ENCODE measurements at places on chromosomes 1 and 21.
A peak's percentile ranks its signal among the peaks of the same experiment; 100 is the strongest.

DNA sequence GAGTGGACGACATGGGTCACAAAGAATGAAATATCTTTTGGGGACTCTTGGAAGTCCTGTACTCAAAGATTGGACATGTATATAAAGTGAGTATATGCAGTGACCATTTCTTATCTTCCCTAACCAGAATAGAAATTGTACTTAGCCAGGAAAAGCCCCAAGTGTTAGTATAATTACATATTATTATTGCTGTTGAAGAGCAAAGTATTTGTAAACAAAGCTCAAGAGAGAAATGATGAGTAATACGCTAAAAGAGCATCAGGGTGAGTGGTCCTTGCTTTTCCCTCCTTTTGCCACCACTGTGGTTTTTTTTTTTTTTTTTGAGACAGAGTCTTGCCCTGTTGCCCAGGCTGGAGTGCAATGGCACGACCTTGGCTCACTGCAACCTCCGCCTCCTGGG is 6.4 kb upstream of the CGN start:
- DNase-seq = no peak

DNA sequence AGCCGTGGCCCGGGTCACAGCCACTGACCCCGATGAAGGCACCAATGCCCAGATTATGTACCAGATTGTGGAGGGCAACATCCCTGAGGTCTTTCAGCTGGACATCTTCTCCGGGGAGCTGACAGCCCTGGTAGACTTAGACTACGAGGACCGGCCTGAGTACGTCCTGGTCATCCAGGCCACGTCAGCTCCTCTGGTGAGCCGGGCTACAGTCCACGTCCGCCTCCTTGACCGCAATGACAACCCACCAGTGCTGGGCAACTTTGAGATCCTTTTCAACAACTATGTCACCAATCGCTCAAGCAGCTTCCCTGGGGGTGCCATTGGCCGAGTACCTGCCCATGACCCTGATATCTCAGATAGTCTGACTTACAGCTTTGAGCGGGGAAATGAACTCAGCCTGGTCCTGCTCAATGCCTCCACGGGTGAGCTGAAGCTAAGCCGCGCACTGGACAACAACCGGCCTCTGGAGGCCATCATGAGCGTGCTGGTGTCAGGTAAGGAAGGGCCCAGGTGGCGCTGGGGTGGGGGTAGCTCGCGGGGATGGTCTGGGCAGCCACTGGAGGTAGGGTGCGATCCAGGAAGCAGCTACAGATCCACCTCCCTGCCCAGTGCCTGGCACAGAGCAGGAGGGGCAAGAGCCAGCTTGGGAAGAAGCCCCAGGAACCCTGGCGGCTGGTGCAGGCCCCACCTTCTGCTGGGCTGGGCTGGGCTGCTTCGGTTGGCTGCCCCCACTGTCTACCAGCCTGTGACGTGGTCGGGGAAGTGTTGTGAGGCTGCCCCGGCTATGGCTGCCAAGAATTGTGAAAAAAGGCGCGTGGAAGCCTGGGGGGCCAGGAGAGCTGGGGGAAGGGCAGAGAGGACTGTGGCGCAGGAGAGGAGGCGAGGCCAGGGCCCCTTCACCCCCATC is 3.8 kb downstream of the CELSR2 start:
- DNase-seq = no peak

DNA sequence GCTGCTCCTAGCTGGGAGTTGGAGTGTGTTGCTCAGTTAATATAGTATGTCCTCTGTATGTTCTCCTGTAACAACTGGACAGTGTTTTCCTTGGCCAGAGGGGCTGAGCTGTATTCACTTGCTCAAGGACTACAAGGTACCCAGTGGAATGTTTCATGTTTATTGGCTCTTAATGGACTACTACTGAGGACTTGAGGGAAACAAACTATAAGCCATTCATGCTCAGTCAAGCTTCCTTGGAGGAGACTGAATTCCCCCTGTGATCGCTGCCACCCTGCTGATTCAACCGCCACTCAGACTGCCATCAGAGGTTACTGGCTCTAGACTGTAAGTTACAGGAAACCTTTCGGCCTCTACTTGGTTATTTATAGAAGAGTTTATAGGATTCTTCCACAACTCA is 166.6 kb downstream of the ZC3H11B start:
- no peak for DNase-seq

- no peak for DNase-seq
These were observed 147.6 kb downstream of the ADSS2 start for GRCh38 chr1:244304156-244304555.

DNA sequence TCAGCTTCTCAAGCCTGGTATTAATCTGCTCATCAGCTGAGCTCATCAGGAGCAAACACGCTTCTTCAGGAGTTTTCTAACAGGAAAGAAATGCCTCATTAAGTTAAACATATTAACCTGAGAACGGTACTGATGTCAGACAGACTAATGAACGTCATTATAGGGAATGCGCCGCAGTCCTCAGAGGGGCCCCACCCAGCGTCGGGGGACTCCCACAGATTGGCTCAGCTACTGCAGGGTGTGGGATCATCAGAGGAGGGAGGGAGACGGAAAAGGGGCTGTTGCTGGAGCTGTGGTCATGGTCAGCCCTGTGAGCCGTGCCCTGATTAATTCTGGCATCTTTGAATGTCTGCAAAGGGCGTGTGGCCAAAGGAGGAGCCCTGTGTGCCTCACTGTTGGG is 348.5 kb downstream of the PTPRU start:
- no peak for DNase-seq

GRCh38 chr21:23111070-23111600 is 2112.9 kb downstream of the NCAM2 start:
- no peak for DNase-seq

GRCh38 chr1:222817529-222817928 is 2.7 kb downstream of the DISP1 start:
- peak; percentile 94 for DNase-seq

GRCh38 chr1:157307491-157307890 is 169.3 kb upstream of the ETV3 start:
- no peak for DNase-seq

DNA sequence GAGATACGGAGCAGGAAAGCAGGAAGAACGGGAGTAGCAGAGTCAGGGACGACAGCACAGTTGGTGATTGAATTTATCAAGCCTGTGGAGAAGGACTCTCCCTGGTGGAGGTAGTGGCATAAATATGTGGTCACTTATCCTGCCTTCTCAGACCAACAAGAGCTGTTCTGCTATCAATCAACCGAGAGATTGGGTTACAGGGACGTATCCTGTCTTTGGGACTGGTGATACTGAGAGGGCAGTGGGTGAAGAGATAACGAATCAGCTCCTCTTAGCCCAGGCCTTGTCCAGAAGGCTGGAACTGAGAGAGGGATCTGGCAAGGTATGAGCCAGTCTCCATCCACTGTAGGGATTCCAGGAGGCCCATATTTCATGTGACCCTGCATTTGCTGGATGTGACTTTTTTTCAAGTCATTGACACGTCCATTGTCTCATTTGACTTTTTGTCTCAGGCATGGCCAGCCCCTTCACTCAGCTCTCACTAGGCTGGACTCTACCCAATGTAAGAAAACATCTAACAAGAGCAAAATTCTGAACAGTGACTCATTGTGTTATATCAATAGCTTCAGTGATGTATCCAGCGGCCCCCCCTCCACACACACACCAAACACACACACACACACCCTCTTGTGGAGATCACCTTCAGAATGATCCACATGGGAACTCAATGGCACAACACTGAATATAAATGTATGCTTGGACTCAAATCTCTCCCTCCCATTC is 11.3 kb downstream of the C1orf116 start:
- DNase-seq = peak; percentile 72

- DNase-seq = no peak
These were observed 750 bp downstream of the NECAP2 start for GRCh38 chr1:16441282-16441665.

GRCh38 chr1:7641587-7642417 is 129.3 kb upstream of the VAMP3 start:
- DNase-seq = no peak

DNA sequence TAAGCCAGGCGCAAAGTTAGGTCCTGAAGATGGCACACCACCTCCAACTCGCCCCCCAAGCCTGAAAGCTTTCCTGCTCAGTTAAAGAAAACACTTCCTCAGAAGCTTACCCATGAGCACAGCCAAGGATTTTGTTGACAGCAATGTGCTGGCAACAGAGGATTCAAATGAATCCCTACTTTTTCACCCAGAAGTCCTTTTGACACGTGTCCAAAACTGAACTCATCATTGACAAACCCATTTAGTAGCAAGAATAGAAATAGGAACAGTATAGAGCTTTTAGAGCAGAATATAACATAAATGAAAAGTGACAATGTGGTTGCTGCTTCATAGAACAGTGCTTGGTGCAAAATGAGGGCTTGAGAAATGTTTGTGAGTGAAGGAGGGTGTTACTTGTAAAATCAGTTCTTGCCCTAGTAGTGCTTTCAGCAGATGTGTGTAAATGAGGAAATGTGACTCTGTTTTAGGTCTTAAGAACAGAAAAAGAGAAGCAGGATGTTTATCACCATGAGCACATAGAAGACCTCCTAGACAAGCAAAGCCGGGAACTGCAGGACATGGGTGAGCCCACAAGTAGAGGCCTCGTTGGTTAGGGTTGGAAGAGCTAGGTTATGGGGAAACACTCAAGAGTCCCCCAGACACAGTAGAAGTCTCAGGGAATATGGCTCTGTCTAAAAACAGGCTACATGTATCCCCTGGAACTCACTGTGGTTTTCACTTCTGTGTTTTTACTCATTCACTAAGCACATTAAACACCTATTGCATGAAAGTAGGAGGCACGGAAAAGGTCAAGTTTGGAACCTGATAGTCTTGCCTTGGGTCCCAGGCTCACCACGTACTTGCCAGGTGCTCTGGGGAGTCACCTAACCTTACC is 48.6 kb upstream of the TMEM125 start:
- no peak for DNase-seq

- DNase-seq = no peak
These were observed 512 bp downstream of the PIAS3 start for GRCh38 chr1:145858238-145858900.

GRCh38 chr1:207868251-207868773 is 42.6 kb downstream of the CD34 start:
- DNase-seq = peak; percentile 27

GRCh38 chr1:184287001-184287400 is 99.8 kb upstream of the C1orf21 start:
- DNase-seq = no peak

GRCh38 chr1:5936621-5937372 is 55.4 kb downstream of the NPHP4 start:
- no peak for DNase-seq

DNA sequence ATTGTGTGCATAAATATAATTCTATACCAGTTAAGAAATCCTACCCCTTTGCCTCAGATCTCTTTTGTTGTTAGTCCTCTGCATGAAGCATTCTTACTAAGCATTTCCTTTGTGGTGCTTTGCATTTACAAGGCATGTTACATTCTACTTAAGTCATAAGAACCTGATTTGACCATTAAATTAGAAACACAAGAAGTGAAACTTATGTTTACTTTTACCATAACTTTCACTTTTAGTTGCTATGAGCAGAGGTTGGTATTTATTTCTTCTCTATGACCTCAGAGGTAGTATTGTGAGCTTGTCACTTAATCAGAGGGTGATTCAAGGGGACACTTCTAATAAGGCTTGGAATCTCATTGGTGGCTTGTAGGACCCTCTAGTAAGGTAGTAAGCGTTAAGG is 9.0 kb downstream of the FAM20B start:
- no peak for DNase-seq

DNA sequence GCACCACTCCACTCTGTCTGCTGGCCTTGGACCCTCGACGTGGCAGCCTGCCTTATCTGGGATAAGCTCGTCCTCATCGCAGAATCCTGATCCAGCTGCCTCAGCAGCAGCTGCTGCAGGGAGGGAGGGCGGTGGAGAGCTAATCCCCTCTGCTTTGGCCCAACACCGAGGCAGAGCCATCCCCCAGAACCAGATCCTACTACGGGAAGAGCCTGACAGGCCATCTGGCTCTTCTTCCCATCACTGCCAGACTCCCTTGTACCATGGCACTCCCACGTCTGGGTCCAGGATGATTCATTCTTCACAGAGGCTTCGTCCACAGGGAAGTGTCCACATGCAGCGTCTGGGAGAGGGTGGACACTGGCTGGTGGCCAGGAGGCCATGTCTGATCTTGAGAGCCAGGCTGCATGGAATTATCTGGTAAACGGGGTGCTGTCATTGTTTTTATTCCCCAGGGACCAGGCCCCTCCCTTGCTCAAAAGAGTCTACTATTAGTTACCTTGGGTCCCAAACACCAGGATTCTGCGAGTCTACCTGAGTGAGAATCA is 14.6 kb upstream of the PKP1 start:
- DNase-seq = peak; percentile 87

DNA sequence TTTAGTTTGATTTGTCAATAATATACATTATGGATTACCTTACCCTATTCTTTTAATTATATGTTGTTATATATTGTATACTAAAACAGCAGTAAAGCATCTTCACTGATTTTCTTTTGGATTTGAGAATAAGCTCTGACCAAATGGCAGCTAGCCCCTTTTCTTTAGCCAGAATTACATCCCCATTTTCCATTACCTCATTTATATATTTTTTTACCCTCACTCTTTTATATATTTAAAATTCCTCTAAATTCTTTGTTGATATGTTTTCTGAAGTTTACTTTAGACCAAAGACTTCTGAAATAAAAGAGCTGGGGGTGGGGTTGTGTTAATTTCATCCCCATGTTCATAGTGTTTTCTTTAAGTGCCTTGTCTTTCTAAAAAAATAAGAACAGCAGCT is 24.6 kb downstream of the ANGPTL1 start:
- no peak for DNase-seq

GRCh38 chr1:159959451-159959850 is 5.4 kb upstream of the SLAMF9 start:
- DNase-seq = no peak

DNA sequence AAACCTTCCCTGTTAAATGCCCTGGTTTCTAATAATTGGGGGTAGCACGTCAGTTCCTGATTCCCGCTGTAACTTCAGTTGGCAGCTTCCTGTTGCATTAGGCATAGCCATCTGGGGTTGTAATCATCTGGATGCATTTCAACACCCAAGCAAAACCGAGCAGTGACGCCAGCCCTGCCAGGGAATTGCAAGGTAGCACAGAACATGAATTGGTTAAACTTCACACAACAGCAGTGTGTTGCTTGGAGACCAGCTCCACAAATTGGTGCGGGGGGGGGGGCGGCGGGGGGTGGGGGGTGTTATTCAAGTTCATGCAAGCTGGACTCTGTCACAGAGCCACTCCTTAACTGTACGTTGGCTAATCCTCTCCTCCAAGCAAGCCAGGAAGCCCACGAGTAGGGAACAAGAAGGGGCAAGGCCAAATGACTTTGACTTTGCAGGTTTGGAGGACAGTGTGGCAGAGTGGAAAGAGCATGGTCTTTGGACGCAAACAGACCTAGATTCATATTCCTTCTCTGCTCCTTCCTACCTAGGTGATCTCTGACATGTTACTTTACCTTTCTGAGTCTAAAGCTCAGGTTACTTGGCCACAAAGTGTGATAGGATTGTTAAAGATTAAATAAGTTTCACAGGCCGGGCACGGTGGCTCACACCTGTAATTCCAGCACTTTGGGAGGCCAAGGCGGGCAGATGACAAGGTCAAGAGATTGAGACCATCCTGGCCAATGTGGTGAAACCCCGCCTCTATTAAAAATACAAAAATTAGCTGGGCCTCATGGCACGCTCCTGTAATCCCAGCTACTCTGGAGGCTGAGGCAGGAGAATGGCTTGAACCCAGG is 4.7 kb downstream of the LAX1 start:
- peak; percentile 38 for DNase-seq

GRCh38 chr1:19309123-19309813 is 2.7 kb downstream of the AKR7A2 start:
- DNase-seq = peak; percentile 79

- DNase-seq = no peak
These were observed 23.4 kb downstream of the GORAB start for GRCh38 chr1:170555370-170555769.

- no peak for DNase-seq
These were observed 5.7 kb upstream of the SOAT1 start for GRCh38 chr1:179287946-179288345.
